Epithelial cell of proximal tubule (primary cell): ENCODE measurements at places on chromosomes 11 and 22. TPM values are rescaled to one million over a fixed set of nuclear protein-coding genes. Genes with fewer than 3 reads are reported as not detected.

Gene FGF19
- total RNA-seq = not detected in 2 replicates

Gene INS
- not detected in 2 replicates for total RNA-seq

- DNase-seq = no peak
Observed at GRCh38 chr11:108069947-108070346, 51.4 kb upstream of the ACAT1 start.

- DNase-seq = no peak
Observed at GRCh38 chr11:125594958-125595357, 2.3 kb downstream of the STT3A start.

DNA sequence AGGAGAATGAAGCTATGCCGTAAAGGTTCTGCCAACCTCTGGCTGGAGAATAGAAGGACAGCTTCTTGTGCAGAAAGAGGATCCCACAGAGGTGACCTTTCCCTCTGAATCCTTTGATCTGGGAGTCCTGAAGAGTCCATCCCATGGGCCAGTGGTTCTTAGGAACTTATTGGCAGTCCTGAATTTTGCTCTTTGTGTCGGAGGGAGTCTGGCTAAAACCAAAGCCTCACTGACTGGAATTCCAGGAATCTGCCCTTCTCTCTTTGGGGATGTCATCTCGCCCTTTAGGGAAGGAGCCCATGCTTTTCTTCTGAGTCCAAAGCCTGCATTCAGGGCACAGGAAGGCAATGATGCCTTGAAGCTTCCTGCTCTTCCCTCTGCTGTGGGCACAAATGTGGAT is 45.5 kb downstream of the PKNOX2 start:
- DNase-seq = no peak

Gene TRIM77
- total RNA-seq = not detected in 2 replicates

Gene LRRC55
- total RNA-seq = not detected in 2 replicates

DNA sequence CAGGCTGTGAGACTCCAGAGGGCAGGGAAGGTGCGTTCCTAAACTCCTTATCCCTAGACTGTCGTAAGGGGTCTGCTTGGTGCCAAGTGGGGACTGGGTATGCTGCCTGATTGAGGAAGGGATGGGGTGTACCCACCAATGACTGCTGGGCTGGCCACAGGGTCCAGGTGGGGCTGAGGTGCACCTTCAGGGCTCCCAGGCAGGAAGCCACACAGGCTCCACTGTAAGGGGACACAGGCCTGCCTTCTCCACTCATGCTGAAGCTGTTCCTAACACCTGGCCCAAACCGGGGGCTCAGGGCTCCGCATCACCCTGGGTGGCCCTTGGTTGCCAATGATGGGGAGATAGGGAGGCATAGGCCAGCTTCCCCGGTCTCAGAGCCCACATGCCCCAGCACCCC is 20.4 kb downstream of the CABP7 start:
- no peak for DNase-seq

- peak; percentile 9 for DNase-seq
Observed at GRCh38 chr22:50691521-50691920, 18.9 kb downstream of the SHANK3 start.

GRCh38 chr11:132644520-132645239 is 887.6 kb downstream of the OPCML start:
- no peak for DNase-seq

DNA sequence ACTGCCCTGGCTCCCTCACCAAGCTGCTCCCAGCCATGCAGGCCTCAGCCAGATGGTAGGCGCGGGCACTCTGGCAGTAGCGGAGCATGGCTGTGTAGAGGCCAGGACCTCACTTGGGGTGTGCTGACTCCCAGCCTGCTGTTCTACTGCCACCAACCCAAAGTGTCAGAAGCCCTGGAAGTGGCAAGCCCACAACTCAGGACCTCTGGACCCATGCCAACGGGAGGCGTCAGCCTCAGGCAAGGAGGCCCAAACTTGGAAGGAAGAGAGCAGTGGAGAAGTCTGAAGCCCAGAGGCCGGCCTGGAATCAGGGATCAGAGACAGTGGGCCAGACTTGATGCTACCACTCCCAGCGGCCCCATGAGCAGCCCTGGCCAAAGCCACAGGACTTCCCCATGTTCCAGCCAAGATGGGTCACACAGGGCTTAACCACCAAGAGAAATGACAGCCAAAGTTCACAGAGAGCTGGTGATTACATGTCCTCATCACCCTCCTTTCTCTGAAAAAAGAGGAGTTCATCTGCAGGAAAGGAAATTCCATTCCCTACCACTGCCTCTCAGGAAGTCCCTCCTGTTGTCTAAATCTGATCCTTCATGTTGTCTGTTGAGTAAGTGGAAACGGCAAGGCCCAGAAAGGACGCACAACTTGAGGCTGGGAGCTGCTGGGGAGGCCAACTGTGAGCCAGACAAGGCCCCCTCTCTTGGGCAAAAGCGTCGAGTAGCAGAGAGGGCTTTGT is 4.4 kb downstream of the ARRB1 start:
- no peak for DNase-seq

Gene OR51B2
- total RNA-seq = not detected in 2 replicates

DNA sequence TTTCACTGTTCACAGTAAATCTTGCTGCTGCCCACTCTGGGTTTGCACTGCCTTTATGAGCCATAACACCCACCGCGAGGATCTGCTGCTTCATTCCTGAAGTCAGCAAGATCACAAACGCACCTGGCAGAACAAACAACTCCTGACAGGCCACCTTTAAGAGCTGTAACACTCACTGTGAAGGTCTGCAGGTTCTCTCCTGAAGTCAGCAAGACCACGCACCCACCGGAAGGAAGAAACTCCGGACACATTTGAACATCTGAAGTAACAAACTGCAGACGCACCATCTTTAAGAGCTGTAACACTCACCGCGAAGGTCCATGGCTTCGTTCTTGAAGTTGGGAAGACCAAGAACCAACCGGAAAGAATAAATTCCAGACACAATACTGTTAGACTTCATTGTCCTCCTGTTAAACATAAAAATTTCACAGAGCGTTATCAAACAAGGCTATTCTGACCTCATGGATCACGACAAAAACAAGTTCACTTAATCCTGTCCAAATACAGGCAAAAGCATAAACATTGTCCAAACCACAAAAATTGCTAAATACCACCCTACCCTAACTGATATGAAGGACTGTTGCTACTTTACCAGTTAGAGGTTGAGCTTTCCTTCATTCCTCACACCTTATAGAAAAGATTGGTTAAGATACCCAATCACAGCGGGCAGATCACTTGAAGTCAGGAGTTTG is 3.0 kb upstream of the CCDC117 start:
- DNase-seq = no peak

GRCh38 chr11:16110886-16111285 is 245.5 kb downstream of the SOX6 start:
- DNase-seq = no peak

Gene SAA4
- total RNA-seq = 0.22 and 2.8 TPM in 2 replicates

- DNase-seq = no peak
Observed at GRCh38 chr11:2860636-2861035, 24.9 kb downstream of the CDKN1C start.

GRCh38 chr11:10653261-10653660 is 40.3 kb downstream of the IRAG1 start:
- no peak for DNase-seq

- DNase-seq = no peak
Observed at GRCh38 chr11:65584723-65585171, 8.9 kb downstream of the EHBP1L1 start.

DNA sequence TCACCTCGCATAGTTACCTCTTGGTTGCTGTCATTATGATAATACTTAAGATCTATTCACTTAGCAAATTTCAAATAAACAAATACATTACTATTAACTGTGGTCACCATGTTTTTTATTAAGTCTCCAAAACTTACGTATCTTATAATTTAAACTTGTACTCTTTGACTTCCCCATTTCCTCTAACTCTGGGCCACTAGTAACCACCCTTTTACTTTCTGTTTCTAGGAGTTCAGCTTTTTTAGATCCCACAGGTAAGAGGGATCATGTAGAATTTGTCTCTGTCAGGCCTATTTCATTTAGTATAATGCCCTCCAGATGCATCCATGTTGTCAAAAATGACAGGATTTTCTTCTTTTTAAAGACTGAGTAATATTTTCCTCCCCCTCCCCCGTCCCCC is 212.4 kb upstream of the C11orf87 start:
- DNase-seq = no peak

DNA sequence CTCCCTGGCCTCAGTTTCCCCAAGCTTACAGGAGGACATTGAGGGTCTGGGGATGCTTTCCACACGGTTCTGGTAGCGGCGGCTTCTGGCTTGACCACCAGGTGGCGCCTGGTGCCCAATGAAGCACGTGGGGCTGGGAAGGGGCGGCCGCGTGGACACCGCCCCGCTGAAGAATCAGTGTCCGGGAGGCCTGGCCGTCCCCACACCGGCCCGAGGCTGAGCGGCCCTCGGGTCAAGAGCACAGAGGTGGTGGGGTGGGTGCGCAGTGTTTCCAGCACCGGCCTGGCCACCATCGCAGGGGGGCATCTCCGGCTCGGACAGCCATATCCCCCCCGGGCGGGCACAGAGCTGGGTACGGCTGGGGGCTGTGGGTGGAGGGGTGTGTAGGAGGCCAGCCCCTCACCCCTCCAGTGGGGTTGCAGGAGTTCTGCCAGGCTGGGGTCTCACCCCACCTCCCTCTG is 27.8 kb upstream of the PPARA start:
- DNase-seq = no peak

Gene TRPM5
- total RNA-seq = not detected in 2 replicates

Gene NTM
- total RNA-seq = 5.3 and 17.0 TPM in 2 replicates

DNA sequence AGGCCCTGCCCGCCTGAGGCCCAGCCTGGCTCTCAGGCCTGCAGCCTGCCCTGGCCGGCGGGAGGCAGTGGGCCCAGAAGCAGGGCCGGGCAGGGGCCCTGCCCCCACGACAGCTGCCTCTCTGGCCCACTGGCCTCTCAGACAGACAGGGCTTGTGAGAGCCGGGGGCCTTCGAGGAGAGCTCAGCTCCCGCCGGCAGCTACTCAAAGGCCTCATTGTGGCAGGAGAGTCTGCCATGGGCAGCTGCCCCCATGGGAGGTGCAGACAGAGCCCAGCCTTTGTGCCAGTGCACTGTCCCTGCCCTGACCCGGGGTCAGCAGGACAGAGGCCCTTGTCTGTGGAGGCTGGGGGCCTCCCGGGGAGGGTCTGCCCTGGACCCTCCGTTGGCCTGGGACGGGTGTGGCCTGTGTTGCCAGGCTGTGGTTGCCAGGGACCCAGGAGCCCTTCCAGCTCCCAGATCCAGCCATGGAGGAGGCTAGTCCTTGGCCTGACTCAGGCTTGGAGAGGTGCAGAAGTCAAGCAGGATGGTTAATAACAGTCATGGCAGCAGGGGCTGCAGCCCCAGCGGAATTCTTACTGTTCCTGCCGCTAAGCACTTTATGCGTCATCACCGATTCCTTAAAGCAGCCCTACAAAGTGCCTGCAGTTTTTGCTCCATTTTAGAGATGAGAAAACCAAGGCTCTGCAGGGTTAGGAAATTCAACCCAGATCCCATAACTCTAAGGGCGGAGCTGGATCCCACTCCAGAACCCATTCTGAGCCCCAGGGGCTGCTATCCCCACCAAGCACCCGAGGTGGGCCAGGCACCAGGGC is 12.5 kb downstream of the FLRT1 start:
- no peak for DNase-seq

GRCh38 chr22:42769574-42770447 is 49.1 kb upstream of the A4GALT start:
- peak; percentile 9 for DNase-seq
